ENCODE measurements at places on chromosomes 3 and 15.

DNA sequence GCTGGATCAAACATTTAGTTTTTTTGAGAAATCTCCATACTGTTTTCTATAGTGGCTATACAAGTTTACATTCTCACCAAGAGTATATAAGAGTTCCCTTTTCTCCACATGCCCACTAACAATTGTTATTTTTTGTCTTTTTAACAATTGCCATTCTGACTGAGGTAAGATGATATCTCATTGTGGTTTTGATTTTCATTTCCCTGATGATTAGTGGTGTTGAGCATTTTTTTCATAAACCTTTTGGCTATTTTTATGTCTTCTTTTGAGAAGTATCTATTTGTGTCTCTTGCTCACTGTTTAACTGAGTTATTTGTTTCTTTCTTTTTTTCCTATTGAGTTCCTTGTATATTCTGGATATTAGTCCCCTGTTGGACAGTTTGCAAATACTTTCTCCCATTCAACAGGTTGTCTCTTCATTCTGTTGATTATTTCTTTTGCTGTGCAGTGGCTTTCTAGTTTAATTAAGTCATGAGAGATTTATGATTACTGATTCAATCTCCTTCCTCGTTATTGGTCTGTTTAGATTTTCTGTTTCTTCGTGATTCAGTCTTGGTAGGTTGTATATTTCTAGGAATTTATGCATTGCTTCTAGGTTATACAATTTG lies 6.7 kb upstream of the RNF13 start:
- DNase-seq = no peak

DNA sequence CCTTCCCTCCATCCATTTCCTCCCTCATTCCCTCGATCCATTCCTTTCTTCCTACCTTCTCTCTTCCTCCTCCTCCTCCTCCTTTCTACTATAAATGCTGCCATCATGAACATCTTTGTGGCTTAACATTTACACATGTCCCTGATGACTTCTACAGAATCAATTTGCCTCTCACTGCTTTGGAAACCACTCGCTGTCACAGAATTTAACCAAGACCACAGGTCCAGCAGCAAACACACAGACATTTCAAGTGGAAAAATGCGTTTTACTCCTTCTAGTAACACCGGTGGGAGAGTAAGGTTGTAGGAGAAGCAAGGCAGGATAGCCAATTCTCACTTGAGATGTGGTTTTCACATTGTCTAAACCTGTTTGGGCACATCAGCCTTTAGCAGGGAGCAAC lies 101.4 kb upstream of the LRIG1 start:
- no peak for DNase-seq

DNA sequence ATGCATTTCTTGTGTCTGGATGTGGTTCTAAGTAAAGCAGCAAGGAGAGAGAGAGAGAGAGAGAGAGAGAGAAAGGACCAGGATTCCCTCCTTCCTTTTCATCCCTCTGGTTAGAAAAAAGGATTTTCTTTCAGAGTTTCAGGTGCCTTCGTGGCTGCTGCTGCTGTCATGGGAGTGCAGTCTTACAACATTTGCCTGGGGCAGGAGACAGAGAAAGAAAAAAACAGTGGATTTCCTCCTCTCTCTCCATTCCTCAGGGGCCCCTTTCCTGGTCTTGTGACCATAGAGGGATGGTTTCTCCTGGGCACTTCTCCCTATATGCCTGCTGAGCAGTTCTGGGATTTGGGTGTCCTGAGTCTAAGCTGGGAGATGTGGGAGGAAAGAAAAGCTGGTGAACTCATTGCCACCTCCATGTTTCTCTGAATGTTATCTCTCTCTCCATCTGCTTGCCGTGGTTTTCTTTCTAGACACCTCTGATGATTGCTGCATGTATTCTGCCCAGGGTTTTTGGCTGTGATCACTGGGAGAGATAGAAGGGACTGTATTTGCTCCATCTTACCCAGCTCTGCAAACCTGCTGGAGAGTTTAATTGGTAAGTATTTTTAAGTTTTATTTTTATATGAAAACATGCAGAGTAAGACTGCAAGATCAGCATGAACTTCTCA lies 142.4 kb upstream of the RGMA start:
- DNase-seq = no peak

GRCh38 chr3:119817583-119818363 lies 35.9 kb downstream of the NR1I2 start:
- no peak for DNase-seq

DNA sequence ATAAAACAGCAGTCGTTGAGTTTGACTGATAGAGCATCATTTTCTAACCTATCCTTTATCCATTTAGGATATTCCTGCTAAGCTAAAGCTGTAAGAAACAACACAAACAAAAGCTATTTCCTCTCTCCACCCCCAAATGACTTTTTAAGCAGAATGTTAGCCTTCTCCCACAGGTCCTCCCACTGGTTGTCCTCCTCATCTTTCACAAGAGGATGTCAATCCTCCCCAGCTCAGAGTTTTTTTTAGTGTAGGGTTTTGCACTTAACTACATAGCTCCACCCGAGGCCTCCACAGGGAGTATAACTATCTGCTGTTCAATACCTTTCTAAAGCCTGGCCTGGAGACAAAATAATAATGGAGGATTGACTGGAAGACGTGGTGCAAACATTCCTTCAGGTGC lies 7.8 kb downstream of the SETMAR start:
- DNase-seq = no peak

DNA sequence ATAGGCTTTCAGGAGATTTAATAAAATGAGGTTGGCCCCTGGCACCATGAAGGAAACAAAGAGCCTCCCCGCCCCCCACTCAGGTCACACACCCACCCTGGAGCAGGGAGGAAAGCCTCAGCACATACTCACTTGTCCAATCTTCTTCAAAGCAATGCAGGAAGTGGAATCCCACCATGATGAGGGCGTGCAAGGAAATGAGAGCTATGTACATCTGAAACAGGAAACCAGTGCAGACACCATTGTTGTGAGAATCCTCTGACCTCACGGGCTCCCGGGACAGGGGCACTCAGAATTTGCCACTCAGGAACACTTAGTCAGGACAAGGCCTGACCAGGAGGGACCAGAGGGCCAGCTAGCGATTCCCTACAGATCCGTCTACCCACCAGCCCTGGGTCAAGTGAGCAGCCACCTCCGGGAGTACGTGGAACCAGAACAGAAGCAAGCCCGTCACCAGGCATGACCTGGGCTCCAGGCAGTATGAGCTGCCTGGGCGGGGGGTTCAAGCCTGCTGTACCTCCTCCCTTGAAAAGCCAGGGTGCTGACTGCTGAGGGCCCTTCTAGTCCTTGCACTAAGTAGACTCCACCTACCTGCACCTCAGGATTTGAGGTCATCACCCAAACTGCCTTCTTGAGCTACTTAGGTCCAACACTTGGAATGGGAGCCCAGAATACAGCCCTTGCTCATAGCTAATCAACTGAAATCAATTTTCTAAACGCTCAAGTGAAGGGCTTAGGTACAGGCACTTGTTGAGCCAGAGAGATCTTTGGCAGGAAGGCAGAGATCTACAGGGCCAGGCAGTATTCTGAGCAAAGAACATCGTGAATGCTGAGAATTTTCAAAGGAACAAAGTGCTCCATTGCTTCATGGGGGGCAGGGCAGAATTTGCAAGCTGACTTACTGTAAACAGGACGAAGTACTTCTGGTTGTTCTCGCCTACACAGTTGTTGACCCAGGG lies 42.7 kb downstream of the ZDHHC3 start:
- no peak for DNase-seq

- no peak for DNase-seq
These were observed 77.4 kb upstream of the XCR1 start for GRCh38 chr3:46104706-46105105.

- no peak for DNase-seq
These were observed 144.5 kb upstream of the BCL6 start for GRCh38 chr3:187889601-187890404.

DNA sequence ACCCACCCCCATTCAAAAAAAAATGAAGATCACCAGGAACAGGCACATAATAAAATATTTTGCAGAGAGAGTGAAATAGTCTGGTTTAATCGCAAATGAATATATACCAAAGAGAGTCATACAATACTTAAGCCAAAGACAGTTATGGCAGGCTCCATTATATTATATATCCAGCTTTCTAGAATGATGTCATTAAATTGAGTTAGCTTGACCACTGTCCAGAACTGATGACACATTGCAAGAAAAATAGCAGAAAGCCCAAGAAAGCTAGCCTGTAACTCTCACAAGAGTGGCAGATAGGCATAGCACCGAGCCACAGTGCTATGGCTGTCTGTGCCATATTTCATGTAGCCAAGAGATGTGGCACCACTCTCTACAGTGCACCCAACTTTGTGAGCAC lies 231.9 kb upstream of the SEMA6D start:
- no peak for DNase-seq

DNA sequence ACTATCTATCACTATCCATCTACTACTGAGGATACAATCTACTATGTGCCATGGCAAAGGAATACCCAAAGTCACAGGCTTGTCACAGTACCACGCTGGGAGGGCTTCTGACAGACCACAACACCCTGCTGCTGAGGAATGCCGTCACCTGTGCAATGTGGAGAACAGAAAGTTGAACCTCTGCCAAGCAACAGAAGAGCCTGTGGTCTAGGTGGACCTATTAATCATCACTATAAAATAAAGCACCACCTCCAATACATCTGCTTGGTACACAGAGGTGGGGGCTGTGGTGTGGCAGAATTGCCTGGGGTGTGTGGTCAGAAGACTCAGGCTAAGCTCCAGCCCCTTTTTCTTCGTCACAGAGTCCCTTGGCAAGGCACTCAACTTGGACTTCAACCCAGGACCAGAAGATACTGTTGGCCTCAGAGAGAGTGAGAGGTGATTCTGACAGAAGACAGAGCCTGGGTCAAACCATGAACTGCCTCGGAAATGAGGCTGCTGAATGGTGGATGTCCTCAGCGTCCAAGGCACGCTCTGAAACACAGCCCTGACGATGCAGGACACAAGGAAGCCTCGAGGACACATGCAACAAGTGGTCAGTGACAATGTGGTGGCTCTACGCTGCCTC lies 189.4 kb upstream of the CHRNA7 start:
- DNase-seq = no peak

GRCh38 chr15:101246824-101247745 lies 4.8 kb downstream of the CHSY1 start:
- DNase-seq = no peak

- DNase-seq = no peak
These were observed 175.1 kb downstream of the VGLL3 start for GRCh38 chr3:86815880-86816279.

GRCh38 chr15:101723171-101723873 lies 951 bp downstream of the TARS3 start:
- no peak for DNase-seq

- DNase-seq = no peak
These were observed 46.9 kb upstream of the SLC7A14 start for GRCh38 chr3:170632780-170633179.

GRCh38 chr15:31367021-31367729 lies 40.5 kb downstream of the KLF13 start:
- DNase-seq = no peak

GRCh38 chr3:45515999-45516725 lies 78.4 kb upstream of the LIMD1 start:
- no peak for DNase-seq

- DNase-seq = no peak
These were observed 124.8 kb upstream of the GOLIM4 start for GRCh38 chr3:168220556-168220955.

DNA sequence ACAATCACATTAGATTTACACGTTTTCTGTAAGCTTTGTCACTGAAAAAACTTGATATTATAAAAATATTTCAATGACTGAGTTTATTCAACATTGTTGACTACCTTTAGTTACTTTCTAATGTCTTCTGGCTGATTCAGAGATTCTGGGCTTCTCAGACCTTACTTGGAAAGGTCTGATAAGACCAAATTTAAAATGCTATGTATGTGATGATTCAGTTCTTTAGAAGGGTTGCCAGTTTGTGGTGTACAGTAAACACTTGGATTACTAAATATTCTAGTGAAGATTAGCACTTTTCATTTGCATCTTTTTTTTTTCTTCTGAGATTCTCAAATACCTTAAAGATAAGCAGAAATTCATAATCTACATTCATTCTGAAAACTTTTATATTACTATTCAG lies 49.8 kb downstream of the SGO1 start:
- DNase-seq = no peak

DNA sequence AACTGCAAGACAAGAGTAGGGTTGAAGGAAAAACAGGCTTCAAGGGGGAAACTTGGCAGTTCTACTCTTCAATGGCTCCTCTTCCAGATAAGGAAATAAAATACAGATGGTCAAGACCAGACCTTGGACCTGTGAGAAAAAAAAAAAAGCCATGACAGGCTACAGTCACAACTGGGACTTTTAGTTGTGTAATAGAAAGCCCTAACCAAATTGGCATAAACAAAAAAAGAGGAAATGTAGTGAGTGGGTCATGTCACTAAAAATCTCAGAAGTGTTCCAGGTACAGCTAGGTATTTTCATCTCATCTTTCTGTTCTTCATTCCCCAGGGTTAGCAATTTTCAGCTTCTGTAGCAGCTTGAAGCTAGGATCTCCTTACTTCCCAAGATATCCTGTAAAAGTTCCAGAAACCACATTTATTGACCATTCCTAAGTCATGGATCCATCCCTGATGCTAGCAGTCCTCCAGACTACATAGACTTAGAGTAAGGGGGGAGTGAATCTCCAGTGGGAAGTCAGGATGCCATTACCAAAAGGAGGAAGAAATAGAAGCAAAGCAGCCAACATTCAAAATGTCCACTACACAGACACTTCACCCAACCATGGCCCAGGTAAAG lies 61.0 kb upstream of the CSTA start:
- DNase-seq = no peak

DNA sequence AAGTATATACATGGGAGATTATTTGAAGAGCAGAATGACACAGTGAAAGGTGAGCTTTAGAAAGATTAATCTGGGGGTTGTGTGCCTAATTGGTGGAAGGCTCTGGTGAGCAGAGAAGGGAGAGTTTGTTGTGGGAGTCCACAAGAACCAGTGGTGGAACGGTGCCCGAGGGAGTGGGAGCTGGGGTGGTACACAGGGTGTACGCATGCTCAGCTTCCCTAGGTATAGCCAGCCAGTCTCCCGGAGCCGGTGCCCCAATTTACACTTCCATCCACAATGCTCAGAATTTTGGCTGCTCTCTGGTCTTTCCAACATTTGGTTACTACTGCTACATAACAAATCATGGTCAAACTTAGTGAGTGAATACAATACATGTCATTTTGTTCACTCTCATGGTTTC lies 92.5 kb downstream of the MITF start:
- DNase-seq = no peak

GRCh38 chr15:51908316-51908715 lies 63.3 kb downstream of the LEO1 start:
- no peak for DNase-seq

DNA sequence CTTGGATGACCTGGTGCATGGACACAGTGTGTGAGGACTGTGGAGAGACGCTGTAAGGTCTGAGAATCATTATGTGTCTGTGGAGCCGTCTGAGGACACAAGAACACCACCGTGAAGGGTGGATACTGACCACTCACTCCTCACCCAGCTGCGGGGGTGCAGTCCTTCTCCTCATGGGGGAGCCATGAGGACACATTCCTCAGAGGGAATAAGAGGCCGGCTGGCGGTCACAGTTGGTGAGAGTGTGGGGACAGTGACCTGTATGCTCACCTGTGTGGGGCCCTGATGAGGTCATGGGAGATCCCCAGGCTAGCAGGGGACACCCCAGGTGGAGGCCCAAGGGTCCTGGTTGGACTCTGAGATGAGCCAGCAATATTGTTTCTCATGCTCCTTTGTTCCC lies 2.5 kb upstream of the TRPM1 start:
- DNase-seq = no peak

GRCh38 chr3:189103208-189103607 lies 68.6 kb upstream of the TPRG1 start:
- no peak for DNase-seq

GRCh38 chr3:117910820-117911521 lies 1123.7 kb downstream of the IGSF11 start:
- no peak for DNase-seq

- DNase-seq = no peak
These were observed 256.7 kb upstream of the TLE3 start for GRCh38 chr15:70354346-70354905.

Measured in NCI-H1105 (cell line).